Activated CD8-positive, alpha-beta memory T cell treated with anti-CD3 and anti-CD28 coated beads, Interleukin-2, amount 10 ng/mL, durations not matched to agents 7 days and 5 days (primary cell): ENCODE measurements at places on chromosomes 13 and 19.

- no peak for DNase-seq
Observed at GRCh38 chr19:11792942-11793341, 5.4 kb upstream of the ZNF491 start.

- DNase-seq: no peak
Observed at GRCh38 chr13:73369095-73369494, 310.3 kb downstream of the KLF5 start.

- DNase-seq: no peak
Observed at GRCh38 chr19:48308631-48309586, 16.4 kb upstream of the EMP3 start.

DNA sequence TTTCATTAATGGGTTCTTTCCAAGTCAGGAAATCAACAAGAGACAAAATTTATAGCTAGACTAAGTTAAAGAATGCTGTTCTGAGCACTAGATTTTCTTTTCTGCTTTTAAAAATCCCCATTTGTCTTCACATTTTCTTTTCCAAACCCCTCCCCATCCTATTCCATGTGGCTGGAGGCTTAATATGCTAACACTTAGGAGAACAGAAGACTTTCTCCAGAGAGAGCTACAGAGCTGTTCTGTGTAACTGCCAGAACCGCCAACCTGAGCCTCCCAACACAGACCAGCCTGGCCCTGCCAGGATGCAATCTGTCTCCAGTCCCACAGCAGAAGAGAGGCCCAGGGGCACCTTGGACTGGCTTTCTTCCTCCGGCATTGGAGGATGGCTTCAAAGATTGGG is 264.1 kb downstream of the NDFIP2 start:
- DNase-seq: no peak

GRCh38 chr19:29741776-29742175 is 26.7 kb upstream of the C19orf12 start:
- DNase-seq: no peak
